CD4-positive, alpha-beta T cell treated with Interleukin-6 for 4 hours (primary cell): ENCODE measurements at places on chromosomes 3 and 15.

- DNase-seq: no peak
These were observed 104.6 kb upstream of the SKOR1 start for GRCh38 chr15:67720556-67721175.

GRCh38 chr3:191030491-191030890 is 168.0 kb upstream of the GMNC start:
- DNase-seq: no peak

GRCh38 chr3:172635588-172635987 is 75.3 kb downstream of the NCEH1 start:
- no peak for DNase-seq

DNA sequence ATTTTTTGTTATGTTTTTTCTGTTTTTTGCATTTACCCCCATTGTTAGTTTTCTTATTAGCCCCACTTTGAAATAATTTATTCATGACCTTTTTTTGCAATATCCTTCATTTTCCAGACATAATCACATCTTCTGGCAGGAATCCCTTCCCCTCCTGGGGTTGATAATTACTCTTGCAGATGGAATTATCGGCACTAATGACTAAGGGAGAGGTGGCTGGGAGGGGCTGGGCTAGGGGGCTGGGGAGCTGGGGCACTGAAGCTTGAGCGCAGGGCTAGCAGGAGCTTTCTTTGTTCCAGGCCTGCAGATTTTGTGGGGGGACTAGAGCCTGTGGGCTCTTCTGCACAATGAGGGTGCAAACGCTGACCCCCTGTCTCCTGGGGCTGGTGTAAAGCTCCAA is 77.8 kb downstream of the RAB11A start:
- DNase-seq: no peak

DNA sequence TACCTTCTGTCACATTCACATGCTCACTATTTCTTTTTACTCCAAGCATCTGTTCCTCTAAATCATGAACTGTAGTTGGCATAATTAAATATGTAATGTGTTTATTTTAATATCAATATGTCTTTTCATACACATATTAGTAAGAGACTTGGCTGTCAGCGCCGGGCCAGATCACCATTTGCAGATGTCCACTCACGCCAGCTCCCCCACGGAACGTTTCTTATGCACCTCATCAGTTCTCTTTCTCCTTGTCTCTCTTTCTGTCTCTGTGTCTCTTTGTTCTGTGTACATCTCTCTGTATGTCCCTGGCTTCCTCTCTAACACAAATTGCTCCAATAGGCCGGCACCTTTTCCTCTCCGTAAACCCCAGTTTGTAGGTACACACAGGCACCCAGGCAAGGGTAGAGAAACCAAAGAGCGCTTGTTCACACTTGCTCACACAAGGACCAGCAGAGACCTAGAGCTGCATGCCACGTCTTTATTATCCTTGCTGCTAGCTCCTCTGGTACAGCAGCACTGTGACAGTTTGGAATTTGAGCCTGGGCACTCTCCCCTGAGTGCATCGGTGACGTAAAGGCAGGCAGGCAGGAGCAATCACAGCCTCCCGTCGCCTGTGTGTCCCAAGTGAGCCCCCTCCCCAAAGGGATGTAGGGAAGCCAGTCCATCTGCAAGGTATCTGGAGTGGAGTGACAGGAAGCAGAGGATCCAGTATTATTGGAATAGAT is 40.4 kb downstream of the CACNA1D start:
- no peak for DNase-seq

DNA sequence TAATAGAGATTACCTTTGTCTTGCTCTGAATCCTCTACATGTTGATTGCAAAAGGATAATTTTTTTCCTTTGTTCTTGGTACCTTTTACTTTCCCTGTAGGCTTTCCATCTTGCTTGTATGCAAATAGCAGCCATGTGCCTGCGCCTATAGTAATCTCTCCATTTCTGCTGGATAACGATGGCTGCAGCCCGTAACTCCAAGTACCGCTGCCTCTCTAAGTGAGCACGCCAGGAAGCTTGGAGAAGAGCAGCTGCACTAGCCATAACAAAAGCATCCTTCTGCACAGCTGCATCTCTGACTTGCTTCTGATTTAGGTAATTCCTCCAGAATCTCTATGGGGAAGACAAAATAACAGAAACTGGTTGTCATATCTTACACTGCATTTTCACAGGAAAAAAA is 89.3 kb downstream of the NR2E3 start:
- no peak for DNase-seq

- no peak for DNase-seq
These were observed 35.7 kb downstream of the CLK3 start for GRCh38 chr15:74651242-74651741.

DNA sequence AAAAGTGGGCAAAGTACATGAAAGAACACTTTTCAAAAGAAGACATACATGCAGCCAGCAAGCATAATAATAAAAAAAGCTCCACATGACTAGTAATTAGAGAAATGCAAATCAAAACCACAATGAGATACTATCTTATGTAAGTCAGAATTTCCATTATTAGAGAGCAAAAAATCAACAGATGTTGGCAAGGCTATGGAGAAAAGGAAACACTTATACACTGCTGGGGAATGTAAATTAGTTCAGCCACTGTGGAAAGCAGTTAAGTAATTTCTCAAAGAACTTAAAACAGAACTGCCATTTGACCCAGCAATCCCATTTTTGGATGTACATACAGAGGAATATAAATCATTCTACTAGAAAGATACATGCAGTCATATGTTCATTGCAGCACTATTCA is 360.7 kb downstream of the NSUN3 start:
- DNase-seq: no peak

GRCh38 chr3:165181556-165181955 is 14.6 kb downstream of the SLITRK3 start:
- DNase-seq: no peak

DNA sequence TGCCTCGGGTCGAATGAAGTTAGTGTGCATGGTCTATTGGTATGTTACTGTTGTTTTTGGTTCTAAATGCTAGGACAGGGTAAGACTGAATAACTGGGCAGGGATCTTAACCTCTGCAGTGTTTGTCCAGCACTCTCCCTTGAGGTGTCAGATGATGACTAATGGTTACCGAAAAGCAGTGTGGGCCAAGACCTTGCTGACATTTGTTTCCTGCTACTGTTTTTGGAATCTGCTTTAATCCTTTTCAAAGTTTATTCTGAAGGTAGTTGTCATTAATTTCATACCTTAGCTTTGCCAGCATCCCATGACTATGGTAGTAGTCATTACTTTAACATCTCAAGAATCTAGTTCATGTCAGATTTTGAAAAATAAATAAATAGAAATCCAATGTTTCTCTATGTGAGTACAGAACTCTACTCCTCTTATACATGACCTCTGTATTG is 117.0 kb downstream of the P3H2 start:
- DNase-seq: no peak

GRCh38 chr3:177528306-177529070 is 331.2 kb upstream of the TBL1XR1 start:
- no peak for DNase-seq

DNA sequence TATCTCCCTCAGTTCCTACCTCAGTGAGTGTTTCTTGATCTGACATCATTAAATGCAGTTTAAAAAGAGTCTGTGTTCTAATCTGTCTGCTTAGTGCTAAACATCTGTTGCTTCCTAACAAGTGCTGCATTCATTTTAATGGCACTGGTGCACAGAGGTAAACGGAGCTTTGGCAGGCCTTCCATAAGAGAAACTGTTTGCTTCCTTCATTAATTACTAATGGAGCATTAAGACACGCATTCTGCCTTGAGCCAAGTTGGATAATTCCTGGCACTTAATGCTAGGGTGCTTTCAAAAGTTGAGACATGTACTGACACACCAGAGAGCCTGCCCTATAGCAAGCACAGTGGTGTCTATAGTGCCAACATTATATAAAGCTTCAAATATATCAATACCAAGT is 34.7 kb downstream of the SCG5 start:
- no peak for DNase-seq

GRCh38 chr15:50135031-50135551 is 16.1 kb upstream of the ATP8B4 start:
- no peak for DNase-seq

- DNase-seq: no peak
These were observed 1.7 kb downstream of the GABRB3 start for GRCh38 chr15:26771168-26771567.

DNA sequence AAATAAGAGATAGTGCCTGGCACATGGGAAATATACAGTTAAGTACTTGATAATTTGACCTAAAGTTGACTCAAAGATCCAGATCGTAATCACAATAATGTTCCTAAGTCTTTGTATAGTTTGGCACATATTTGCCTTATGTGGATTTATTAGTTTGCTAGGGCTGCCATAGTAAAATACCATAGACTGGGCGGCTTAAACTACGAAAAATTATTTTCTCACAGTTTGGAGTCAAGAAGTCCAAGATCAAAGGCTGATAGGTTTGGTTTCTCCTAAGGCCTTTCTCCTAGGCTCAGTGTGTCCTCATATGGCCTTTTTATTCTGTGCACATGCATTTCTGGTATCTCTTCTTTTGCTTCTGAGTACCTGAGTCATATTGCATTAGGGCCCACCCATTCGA is 453.7 kb downstream of the NAALADL2 start:
- no peak for DNase-seq

DNA sequence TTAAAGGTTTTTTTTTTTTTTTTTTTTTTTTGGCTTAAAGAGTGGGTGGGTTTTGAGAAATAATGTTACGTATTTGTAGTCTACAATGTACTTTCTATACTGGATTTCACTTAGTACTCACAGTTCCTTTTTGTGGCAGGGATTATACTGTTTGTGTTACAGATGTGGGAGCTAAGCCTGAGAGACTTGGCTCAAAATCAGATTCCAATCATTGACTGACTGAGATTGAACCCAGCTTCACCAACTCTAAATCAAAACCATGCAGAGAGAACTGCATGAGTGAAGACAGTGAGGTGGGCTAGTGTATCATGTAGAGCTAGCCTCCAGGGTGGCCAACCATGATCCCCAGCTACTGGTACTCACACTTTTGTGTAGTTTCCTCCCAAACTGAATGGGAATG is 68.0 kb downstream of the TMEM108 start:
- no peak for DNase-seq

DNA sequence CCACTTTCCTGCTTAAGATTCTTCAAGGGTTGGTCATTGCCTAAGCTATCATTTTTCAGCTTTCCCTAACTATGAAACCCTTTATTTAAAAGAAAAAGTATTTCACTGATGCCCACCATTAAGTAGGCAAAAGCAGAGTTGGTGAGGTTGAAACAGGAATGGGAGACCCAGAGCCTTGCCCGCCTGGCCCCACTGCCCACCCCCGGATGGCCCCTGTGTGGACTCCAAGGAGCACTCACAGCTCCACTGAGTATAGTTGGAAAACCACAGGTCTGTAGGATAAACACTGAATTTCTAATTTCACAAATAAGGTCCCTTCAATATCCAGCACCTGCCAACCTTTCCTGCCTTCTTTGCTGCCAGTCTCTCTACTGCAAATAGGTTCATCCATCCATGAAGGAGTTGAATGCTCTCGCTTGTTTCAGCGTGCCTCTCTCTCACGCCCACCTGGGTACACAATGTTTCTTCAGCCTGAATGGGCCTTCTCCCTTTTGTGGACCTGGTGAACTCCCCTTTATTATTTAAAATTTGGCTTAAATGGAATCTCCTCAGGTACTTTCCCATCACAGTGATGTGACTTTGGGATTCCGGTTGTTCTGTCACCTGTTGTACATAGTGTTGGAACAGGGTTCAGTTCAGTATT is 8.7 kb upstream of the ACAP2 start:
- DNase-seq: no peak

- no peak for DNase-seq
These were observed 1.1 kb downstream of the CNTN4 start for GRCh38 chr3:2099779-2100191.

- no peak for DNase-seq
These were observed 33.3 kb downstream of the RLBP1 start for GRCh38 chr15:89187986-89188514.

DNA sequence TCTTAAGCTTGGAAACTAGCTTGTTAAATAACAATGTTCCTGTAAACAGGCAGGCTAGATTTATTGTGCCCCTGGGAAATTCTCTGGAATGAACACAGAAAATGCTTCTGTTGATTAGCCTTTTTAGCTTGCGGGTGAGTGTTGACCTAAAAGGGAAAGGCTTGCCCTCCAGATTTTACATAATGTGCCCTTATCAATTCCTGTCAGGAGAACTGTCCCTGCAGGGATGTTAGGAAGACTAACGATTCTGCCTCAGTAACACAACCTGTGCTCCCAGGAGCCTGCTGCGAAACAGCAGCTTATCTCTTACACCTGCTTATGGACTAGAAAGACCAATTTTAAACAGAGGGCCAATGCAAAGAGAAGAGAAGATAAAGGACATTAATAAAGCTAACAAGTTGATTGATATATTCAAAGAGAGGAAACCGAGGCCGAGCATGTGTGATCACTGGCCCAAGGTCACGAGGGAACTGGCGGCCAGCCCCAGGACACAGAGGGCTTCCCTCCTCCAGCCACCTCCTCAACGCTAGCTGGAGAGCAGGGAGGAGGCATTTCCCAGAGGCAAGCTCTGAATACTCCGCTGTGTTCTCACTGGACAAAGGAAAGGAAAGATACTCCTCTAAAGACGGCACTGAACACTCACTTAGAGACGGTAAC is 48.4 kb upstream of the TJP1 start:
- no peak for DNase-seq

GRCh38 chr15:37792351-37792750 is 142.1 kb upstream of the TMCO5A start:
- DNase-seq: no peak

- DNase-seq: no peak
These were observed 39.9 kb downstream of the PYDC2 start for GRCh38 chr3:191500892-191501291.

DNA sequence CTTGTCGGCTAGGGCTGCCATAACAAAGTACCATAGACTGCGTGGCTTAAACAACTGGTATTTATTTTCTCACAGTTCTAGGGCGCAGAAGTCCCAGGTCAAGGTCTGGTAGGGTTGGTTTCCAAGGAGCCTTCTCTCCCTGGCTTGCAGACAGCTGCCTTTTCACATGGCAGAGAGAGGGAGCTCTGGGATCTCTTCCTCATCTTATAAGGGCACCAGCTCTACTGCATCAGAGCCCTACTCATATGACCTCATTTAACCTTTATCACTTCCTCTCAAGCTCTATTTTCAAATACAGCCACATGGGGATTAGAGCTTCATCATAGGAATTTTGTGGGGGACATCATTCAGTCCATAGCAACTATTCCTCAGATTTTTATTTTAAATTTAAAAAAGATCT is 17.6 kb upstream of the PAQR9 start:
- no peak for DNase-seq

- no peak for DNase-seq
These were observed 8.3 kb upstream of the UBE2E1 start for GRCh38 chr3:23797491-23797890.
